ENCODE measurements at places on chromosomes 7 and 10.
A peak's percentile ranks its signal among the peaks of the same experiment; 100 is the strongest.

GRCh38 chr10:43605850-43606322, 352 bp upstream of the ZNF485 start:
- no peak for DNase-seq

DNA sequence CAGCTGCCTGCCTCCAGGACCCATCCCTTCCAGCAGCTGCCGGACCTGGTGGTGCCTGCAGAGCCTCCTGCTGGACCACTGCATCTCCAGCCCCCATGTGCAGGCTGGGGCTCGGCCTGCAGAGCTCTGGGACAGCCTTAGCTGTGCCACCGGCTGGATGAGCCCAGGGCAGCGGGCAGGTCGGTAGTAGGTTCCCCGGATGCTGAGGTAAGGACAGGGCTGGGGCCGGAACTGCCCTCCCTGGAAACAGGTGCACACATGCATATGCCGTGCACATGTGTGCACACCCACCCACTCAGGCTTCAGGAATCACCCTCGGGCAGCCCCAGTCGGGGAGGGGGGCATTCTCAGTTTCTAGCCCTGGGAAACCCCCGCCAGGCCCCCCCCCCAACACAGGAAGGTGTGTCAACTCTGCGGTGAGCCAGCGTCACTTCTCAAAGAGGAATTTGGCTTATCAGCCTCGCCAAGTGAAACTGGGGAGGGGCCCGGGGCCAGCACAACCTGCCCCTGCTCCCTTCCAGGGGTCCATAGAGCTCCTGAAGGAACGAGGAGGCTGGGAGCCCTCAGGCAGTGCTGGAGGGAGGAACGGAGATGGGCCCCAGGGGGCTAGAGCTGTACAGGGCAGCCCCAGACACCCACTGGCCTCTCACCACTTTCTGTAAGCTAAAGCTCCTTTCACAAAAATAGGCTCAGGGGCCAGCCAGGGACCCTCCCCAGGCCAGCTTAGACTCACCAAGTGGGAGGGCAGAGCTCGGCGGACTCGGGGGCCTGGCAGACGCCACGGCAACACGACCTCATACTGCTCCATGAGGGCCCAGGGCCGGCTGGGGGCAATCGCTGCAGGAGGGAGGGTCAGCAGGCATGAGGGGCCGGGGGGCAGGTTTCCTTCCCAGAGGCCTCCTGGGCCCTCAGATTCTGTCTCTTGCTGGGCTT, 1.7 kb downstream of the ADAM8 start:
- no peak for DNase-seq

DNA sequence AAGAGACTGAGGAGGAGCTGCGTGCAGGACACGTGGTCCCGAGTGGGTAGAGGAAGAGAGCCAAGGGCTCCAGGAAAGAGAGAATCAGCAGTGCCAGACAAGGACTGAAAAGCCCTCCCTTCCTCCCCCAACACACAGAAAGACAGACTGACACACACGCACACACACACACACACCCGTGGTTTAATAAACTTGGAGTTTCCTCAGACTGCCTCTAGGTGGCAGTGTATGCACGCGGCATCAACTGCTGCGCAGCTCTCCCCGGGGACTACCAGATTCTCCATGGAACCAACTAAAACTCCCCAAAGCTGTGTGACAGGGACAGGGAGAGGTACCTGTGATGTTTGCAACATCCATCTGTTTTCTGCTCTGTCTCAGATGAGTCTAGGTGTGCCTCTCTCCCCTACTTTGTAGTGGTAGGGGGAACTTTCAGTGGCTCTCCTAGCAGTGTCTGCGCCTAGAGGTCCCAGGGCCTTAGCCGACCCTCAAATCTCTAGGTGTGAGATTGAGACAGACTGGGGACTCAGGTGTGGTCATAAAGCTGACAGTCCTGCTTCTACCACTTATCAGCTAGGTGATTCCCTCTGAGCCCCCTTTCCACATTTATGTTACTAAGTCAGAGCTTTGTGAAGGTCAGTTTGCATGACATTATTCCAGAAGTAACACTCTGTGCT, 9.3 kb upstream of the TSPAN14 start:
- no peak for DNase-seq

GRCh38 chr7:24366876-24367275, 82.9 kb downstream of the NPY start:
- DNase-seq: no peak

DNA sequence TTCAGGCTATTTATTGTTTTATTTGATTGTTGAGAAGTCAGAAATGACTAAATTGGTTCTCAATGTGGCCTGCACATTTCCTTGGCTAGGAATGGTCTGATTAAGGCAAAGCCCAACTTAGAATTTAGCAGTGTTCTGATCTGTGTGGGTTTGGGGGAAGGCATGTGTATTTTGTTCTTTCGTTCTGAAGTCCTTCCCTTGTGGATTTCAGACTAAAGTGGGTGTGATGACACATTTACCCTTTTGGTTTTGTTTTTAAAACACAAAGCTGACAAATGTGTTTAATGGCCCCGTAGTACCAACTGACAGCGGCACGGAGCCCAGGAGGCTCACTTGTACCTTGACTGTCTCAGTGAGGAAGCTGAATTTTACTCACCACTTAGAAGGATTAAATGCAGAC, 452.3 kb upstream of the GALNT17 start:
- DNase-seq: no peak

GRCh38 chr10:97226398-97226797, 40.6 kb upstream of the SLIT1 start:
- DNase-seq: no peak

GRCh38 chr10:123471811-123472210, 194.3 kb upstream of the GPR26 start:
- DNase-seq: no peak

GRCh38 chr10:82674036-82674435, 799.0 kb downstream of the NRG3 start:
- DNase-seq: no peak

DNA sequence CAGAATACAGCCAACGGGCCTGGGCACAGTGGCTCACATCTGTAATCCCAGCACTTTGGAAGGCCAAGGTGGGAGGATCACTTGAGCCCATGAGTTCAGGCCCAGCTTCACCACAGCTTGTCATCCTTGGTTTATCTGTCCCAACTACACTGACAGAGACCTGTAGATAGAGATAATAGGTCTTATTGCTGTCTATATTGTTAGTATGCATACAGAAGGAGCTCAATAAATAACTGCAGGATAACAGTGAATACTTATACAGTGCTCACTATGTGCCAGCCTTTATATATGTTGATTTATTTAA, 1.3 kb downstream of the CNPY4 start:
- DNase-seq: no peak

GRCh38 chr7:137981175-137981574, 20.7 kb downstream of the CREB3L2 start:
- no peak for DNase-seq

DNA sequence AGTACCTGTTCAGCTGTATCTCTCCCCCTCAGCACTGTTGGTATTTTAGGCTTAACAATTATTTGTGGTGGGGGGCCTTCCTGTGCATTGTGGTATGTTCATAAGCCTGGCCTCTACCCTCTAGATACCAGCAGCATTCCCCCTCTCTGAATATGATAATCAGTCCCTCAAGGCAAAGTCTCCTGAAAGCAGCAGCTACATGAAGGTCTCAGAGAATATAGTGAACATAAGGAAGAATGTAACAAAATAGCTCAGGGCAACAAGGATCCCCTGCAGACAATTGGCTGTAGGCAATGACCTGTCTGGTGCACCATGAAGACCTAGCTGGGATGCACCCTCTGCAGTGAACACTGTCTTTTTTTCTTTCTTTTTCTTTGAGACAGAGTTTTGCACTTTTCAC, 86.4 kb downstream of the CTBP2 start:
- no peak for DNase-seq

DNA sequence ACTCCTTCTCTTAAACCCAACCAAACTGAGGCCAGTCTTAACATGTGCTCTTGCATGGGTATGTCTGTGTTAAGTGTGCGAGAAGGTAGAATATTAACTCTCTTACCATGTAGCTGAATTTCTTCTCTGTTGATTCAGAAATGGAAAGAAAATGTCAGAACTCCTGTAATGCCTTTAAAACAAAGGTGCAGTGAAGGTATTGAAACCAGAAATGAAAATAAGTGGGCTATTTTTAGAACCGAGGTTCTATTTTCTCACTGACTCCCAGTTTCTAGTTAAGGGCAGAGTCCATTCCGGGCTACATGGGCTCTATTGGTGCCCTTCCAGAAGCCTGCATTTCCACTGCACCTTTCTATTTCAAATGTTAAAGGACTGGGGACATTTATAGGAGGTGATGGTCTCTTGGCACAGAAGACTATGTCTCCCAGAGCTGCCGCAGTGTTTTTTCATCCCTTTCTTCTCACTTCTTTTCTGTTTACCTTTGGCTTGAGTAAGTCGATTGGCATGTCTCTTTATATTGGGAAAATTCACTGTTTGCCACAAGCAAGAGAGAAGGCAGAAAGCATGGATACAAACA, 174.9 kb downstream of the LRMDA start:
- no peak for DNase-seq

GRCh38 chr10:69629897-69630650, at the start of gene FAM241B:
Gene FAM241B, plus strand, starts transcription at chr10:69630247. Its CDS starts 1,497 bp downstream, at chr10:69631744.
- peak; percentile 45 for DNase-seq

GRCh38 chr10:9012312-9012711, 957.8 kb downstream of the GATA3 start:
- no peak for DNase-seq

DNA sequence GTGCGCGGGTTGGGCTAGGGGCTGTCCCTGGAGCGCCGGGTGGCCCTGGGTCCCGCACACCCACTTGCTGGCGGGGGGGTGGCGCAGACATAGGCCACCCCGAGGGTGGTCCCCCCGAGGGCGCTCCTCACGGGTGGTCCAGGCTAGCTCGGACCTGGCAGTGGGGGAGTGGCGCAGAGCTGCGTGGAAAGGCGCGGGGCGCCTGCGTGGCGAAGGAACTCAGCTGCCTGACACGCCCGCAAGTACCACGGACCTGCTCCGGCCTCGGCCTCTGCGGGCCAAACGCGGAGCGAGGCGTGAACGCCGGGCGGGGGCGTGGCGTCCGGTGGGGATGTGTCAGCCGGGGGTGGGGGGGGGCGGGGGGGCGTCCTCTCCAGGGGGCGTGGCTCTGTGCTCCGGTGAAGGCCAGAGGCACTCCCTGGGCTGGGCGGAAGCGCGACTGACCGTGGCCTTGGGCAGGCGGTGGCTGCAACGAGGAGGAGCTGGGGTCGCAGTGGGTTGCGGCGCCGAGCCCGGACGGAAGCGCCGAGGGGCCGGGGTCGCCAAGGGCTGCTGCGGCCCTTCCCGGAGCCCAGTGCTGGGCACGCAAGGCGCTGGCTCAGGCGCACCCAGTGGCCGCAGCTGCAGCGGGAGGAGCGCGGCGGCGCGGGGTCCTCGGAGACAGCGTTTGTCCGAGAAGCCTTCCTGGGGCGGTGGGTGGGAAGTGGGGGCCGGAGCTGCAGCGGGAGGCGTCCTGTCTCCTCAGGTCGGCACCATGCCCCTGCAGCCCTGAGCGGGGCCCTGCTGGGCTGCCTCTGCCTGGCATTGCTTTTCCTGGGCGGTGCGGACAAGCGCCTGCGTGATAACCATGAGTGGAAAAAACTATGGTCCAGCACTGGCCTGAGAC, 58.9 kb upstream of the NUPR2 start:
- DNase-seq: no peak

- DNase-seq: no peak
These were observed 126.0 kb downstream of the KCNMA1 start for GRCh38 chr10:77511498-77512218.

GRCh38 chr7:46571996-46572395, 650.9 kb upstream of the IGFBP3 start:
- no peak for DNase-seq

DNA sequence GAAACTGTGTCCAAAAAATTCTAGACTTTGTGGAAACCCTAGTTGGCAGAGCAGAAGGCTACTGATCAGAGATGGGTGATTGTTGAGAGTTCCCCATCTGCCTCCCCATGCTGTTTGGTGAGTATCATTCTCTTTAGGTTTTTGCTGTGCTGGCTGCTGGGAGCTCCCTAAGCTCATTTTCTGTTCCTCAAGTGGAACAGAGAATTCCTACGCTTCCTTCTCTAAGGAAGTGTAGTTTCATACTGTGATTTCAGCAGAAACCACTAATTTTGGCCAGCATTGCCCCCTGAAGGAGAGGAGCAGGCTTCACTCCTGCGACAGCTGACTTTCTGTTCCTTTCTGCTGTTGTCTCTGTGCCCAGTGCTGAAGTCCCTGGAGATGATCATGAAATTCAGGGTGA, 355.3 kb upstream of the NPVF start:
- DNase-seq: no peak

- no peak for DNase-seq
These were observed 512 bp upstream of the VIM start for GRCh38 chr10:17227367-17228090.

GRCh38 chr7:36034020-36034419, 119.0 kb upstream of the EEPD1 start:
- no peak for DNase-seq

GRCh38 chr7:2761801-2762497, 73.9 kb downstream of the AMZ1 start:
- DNase-seq: no peak

- no peak for DNase-seq
These were observed 16.9 kb upstream of the RHOBTB1 start for GRCh38 chr10:60960913-60961312.

DNA sequence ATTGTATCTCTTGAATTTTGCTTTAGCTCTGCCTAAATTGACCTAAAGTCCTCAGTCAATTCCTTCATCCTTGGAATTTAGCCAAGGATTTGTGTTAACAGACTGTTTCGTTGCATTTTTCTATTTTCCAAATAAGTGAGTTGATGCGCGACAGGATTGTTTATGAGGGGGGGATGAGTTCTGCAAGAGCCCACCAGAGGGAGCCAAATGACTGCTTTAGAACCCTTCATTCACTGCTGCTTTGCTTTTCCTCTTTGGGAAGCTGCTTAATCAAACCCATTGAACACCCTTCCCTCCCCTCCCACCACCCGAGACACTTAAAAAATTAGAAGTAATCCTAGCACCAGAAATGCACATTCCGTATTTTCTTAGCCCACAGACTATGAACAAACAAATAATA, 33.7 kb upstream of the PTF1A start:
- DNase-seq: peak; percentile 47

- DNase-seq: no peak
These were observed 14.8 kb downstream of the KNDC1 start for GRCh38 chr10:133174689-133175263.

- peak; percentile 35 for DNase-seq
These were observed 46.1 kb upstream of the ZMIZ1 start for GRCh38 chr10:79022565-79023230.

GRCh38 chr7:101450064-101450463, 87.4 kb downstream of the COL26A1 start:
- DNase-seq: no peak
